Non-pigmented ciliary epithelial cell (primary cell): ENCODE measurements at places on chromosomes 1 and 21.

DNA sequence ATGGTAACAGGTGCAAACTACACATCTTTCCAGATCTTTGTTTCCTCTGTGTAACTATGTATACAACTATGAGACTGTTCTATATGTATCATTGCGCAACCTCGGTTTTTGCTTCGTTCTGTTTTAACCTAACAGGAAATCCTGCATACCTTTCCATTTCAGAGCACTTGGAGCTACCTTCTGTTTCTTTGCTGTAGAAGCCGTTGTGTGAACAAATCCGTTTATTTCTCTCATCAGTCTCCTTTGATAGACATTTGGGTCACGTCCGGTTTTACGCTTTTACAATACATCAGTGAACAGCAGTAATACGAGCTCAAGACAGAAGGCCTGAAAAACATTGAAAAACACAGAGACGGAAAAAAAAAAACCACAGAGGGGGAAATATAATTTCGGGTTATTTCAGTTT lies 10.5 kb downstream of the ATP5IF1 start:
- DNase-seq: no peak

DNA sequence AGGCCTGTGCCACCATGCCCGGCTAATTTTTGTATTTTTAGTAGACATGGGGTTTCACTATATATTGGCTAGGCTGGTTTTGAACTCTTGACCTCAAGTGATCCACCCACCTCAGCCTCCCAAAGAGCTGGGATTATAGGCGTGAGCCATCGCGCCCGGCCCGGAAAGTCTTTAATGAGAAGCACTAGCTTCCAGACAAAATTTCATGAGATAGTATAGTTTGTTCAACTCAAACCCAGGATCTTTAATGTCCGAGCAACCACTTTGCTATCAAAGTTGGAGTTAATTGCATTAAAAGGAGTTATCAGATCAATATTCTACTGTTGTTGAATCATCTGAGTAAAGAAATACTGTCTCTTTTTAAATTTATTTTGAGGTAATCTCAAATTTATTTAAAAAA lies 4.8 kb downstream of the TSNAX start:
- no peak for DNase-seq

DNA sequence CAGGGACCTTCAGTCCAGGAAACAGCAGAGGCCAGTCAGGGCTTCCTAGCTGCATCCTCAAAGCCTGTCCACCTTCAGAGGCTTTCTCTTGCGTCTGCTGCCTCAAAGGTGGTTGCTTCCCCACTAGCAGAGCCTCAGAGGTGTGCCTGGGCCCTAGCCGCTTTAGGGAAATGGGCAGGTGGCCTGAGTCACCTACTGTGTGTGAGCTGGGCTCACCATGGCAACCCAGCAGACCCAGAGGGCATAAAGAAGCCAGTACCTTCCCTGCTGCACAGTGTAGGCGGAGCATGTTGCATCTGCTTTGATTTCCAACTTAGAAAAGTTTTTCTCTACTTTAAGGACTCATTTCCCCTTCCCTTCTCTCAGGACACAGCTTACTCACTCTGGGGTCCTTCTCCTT lies 12.5 kb downstream of the SLC9A1 start:
- no peak for DNase-seq

DNA sequence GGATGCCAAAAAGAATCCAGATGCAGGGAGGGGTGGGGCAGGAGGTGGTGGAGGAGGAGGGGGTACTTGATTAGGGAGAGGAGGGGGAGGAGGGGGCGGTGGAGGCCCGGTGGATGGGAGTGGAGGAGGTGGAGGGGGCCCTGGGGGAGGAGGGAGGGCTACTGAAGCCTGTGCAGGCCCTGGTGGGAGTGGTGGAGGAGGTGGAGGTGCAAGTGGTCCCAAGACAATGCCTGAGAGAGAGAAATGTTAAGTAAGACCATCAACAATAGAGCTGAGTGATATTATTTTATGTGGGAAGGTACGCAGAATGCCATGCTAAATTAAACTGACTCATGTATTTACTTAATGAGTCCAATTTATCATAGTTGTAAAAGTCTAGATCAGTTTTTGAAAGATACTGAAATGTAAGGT lies 86.8 kb upstream of the LBR start:
- no peak for DNase-seq

DNA sequence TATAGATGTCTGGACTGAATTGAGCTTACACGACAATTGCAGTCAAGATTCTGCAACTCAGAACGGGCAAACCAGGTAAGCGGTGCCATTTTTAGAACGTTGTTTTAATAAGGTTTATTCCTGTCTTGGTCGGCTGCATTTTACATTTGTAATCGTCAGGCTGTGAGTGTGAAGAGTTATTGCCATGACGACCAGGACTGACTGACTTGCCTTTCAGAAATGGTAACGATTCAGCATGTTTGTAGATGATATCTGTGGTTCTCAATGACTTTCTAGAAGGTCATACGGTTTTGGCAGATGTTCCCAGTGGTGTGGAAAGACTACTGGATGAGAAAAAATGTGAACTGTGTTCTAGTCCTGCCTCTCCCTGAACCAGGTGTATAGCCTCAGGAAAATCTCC lies 271.3 kb upstream of the B3GALT2 start:
- no peak for DNase-seq

- no peak for DNase-seq
Observed at GRCh38 chr1:218424502-218424901, 79.4 kb downstream of the TGFB2 start.

DNA sequence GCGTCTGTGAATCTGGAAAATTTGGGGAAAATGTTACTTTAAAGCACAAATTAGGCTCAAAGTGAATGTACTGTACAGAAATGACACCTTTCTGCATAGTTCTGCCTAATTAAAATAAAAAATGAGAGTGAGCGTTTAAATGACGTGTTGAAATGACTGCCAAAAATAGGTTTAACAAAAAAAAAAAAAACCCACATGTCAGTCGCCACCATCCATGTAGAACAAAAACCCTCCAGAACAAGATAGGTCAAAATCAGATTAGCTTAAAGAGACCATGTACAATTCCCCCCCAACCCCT lies 745 bp downstream of the PARP1 start:
- DNase-seq: no peak

DNA sequence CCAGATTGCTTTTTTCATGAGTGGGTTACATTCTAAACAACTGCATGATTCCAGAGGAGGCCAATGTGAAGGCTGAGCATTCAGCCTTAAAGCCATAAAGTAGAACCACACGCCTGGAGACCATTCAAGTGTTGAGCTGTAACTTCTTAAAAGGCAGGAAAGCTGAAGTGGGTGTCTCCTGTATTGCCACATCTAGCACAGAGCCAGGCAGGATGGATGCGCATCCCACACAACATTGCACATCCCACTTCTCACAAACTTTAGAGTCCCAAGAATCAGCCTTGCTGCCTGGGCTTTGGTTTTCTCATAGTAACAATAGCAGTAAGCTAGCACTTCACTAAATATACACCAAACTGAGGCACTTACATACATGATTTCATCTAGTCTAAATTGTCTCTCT lies 151.7 kb downstream of the DAB1 start:
- DNase-seq: no peak

- no peak for DNase-seq
Observed at GRCh38 chr1:116679091-116679827, 11.7 kb upstream of the IGSF3 start.

DNA sequence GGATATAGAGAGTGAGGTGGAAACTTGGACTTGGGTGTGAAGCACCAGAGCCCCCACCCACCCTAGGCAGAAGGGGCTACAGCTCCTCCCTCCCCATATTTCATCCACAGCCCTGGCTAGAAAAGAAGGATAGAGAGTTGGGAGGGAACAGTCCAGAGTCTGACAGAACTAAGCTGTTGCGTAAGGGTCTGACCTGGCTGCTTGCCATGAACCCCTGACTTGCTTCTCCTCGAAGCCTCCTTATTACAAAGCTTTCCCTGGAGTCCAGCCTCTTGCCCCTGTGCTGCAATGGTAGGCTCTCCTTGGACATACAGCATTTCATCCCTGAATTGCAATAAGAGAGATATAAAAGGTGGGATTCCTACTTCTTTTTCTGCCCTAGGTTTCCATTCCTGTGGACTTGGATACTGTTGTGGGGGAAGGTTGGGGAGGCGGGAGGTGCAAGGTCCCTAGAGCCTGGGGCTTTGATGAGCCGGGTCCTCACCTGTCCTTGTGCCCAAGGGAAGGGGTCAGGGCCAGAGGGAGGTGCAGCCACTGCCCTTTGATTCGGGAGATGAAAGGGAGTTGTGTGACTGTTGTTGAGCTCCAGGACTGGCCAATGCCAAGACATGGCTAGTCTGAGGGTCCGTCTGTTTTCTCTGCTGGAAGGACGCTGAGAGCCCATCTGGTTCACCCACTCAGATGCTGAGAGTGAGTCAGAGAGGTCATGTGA lies 2.7 kb downstream of the RHBG start:
- DNase-seq: no peak
